ENCODE measurements at places on chromosomes 1 and 21.

- no peak for DNase-seq
These were observed 22.7 kb downstream of the DLGAP3 start for GRCh38 chr1:34906756-34907155.

DNA sequence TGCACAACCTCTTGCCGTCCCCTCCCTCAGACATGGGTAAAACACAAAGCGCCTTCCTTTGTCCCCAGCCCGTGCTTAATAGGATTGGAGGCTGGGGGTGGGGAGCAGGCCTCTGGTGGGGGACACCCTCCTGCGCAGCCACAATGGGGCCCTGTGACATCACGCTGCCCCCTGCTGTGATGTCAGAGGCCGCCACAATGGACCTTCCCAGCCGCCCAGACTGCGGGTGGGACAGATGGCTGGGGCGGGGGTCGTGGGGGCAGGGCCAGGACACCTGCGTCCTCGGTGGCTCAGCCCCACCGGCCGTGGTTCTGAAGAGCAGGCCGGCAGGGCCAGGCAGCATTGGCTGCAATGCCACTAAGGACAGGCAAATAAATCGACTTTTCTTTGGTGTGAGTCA lies 39.9 kb downstream of the EPHA2 start:
- DNase-seq: no peak

DNA sequence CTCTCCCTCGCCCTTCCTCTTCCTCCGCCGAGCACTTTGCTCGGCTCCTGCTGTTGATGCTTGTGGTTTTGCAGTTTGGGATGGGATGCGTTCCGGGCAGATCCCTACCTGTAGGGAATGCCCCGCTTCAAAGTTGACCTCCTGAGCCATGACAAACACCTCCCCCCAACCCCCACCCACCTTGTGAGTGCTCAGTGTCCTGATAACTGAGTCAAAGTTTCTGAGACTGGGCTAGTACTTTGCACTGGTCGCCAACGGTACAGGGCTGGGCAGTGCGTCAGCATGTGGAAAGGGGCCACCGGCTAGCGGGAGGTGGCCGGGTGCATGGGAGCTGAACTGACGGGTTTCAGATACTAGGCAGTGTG lies 771 bp downstream of the RABGAP1L start:
- peak; percentile 38 for DNase-seq

- DNase-seq: no peak
These were observed 510 bp upstream of the GNG5 start for GRCh38 chr1:84506729-84507453.

DNA sequence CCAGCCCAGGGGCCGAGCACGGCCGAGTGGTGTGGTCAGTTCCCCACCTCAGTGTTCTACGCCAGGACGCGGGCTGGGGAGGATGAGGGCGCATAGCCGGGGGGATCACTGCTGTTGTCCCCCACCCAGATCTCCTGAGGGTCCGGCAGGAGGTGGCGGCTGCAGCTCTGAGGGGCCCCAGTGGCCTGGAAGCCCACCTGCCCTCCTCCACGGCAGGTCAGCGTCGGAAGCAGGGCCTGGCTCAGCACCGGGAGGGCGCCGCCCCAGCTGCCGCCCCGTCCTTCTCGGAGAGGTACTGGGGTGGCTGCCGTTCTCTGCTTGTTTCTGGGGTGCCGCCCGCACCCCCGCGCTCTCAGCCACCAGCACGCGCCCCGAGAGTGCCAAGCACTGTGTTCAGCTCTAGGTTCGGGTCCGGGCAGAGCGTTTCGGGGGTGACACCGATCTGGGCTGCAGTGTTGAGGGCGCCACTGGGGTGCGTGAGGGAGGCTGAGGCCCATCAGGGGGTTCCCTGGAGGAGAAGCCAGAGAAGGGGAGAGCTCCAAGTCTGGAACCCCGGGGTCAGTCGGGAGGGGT lies 17.4 kb downstream of the SAMD11 start:
- no peak for DNase-seq

DNA sequence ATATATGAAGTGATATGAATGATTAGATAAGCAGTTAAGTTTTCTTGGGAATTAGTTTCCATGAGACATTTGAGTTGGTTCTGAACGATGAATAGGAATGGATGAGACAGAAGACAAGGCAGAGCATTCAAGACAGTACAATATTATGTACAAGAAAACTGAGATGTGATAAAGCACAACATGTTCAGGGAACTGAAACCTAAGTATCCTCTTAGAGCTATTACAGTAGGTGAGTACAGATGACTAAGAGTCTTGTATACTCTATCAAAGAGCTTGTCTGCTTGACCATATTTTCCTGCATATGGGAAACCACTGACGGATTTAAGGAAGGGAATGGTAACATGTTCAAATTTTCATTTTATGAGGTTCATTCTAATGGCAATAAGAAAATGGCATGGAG lies 61.6 kb downstream of the NME7 start:
- DNase-seq: no peak

GRCh38 chr1:234607109-234608024 lies 2.6 kb downstream of the IRF2BP2 start:
- peak; percentile 51 for DNase-seq

- DNase-seq: no peak
These were observed 10.9 kb downstream of the IER5 start for GRCh38 chr1:181099152-181100014.

DNA sequence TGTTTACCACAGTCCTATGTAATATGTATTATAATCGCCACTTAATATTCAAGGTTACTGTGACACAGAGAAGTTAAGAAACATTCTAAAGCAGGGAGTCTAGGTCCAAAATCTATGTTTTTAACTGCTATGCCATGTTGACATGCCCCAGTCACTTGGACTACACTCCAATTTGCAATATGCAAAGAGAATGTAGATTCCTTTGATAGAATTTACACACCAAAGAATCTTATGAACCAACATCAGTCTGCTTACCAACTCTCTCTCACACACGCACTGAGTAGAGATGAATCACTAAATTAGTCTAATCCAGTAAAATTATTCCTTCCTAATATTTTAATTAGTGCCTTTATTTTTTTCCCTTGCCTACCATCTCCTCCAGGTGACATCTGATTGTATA lies 266.2 kb downstream of the OLFM3 start:
- DNase-seq: no peak

DNA sequence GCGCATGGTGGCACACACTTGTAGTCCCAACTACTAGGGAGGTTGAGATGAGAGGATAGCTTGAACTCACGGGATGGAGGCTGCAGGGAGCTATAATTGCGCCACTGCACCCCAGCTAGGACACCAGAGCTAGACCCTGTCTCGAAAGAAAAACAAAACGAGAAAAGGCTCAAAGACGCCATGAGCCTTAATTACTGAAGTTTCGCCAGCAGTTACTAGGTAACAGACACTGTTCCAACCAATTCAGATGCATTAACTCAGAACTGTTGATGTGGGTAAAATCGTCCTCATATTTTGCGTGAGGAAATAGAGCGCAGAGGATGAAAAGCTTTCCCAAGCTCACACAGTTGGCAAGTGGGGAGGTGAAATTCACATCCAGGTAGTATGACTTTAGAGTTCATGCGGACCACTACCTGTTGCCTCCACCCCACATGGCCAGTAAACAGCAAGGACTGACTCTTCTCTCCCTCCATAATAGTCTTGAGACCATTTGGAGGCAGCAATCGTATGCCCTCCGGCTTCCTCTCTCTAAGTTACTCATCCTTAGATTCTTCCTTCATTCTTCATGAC lies 40.1 kb downstream of the INAVA start:
- no peak for DNase-seq

DNA sequence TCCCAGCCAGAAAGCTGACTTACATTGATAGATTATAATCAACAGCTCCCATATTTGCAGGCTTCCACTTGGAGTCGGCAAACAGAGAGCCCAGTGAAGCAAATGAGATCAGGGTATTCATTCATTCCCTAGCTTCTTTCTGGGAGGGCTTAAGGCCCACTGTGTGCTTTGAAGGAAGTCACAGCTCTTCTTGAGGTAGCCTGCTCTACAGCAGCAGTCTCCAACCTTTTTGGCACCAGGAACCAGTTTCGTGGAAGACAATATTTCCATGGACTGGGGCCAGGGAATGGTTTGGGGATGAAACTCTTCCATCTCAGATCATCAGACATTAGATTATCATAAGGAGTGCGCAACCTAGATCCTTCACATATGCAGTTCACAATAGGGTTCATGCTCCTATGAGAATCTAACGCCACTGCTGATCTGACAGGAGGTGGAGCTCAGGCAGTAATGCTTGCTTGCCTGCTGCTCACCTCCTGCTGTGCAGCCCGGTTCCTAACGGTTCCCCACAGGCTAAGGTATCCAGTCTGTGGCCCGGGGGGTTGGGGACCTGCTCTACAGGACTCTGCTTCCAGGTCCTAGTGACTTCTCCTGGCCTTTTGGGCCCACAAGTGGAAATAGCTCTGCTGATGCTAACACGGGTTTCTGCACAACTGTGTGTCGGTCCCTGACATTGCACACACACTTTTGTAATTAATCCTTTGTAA lies 13.7 kb upstream of the ADAM30 start:
- no peak for DNase-seq

GRCh38 chr1:84433258-84434080 lies 35.2 kb downstream of the DNASE2B start:
- DNase-seq: peak; percentile 38

GRCh38 chr21:16070207-16070651 lies 340.4 kb downstream of the USP25 start:
- DNase-seq: no peak

GRCh38 chr1:6220236-6220635 lies 14.3 kb downstream of the RNF207 start:
- no peak for DNase-seq

- no peak for DNase-seq
These were observed 53.4 kb upstream of the GJB5 start for GRCh38 chr1:34701326-34702060.

DNA sequence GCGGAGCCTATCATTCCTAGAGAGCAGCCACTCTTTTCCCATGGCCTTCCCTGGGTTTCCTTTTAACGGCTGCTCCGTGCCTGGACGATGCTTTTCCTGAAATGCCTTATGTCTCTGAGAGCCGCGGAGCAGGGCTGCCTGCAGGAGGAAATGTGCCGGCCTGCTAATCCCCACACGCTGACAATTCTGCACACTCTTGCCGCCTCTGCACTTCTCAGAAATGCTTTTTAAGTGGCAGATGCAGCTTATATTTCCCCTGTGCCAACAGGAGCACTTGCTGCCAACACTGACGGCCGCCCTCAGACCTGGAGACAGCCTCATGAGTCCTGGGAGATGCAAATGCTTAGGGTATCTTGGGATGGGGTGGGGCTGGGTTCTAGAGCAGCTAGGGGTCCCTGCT lies 253.2 kb downstream of the GRIK3 start:
- no peak for DNase-seq

GRCh38 chr1:217535601-217536377 lies 95.1 kb downstream of the GPATCH2 start:
- DNase-seq: no peak

- DNase-seq: no peak
These were observed 16.5 kb downstream of the NADK start for GRCh38 chr1:1761504-1762376.

- DNase-seq: no peak
These were observed 50.6 kb upstream of the LYST start for GRCh38 chr1:235917267-235917811.

- DNase-seq: no peak
These were observed 5.3 kb downstream of the PLXNA2 start for GRCh38 chr1:208238710-208239472.

GRCh38 chr1:33972676-33973395 lies 109.0 kb downstream of the HMGB4 start:
- DNase-seq: no peak

- DNase-seq: no peak
These were observed 18.3 kb downstream of the SORT1 start for GRCh38 chr1:109379422-109379821.

DNA sequence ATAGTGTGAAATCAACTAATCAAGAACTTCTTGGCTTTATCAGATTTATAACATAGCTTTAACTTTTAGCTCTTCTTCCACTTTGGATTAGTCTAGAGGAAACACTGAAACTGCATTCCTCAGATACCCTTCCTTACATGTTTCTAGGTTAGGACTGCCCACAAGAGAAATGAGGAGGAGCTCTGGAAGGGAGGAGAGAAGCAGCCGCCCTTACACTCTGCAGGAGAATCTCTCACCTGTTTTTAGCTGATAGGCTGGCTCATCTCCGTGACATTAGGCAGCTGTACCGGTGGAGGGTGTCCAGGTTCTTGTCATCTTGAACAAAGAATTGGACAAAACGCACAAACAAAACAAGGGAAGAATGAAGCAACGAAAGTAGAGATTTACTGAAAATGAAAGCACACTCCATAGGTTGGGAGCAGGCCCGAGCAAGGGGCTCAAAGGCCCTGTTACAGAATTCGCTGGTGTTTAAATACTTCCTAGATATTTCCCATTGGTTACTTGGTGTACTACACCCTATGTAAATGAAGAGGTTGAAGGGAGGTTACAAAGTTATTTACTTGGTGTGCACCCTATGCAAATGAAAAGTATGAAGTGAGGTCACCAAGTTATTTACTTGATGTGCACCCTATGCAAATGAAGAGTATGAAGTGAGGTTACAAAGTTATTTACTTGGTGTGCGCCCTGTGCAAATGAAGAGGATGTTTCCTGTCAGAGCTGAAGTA lies 524.9 kb upstream of the CHRM3 start:
- no peak for DNase-seq

DNA sequence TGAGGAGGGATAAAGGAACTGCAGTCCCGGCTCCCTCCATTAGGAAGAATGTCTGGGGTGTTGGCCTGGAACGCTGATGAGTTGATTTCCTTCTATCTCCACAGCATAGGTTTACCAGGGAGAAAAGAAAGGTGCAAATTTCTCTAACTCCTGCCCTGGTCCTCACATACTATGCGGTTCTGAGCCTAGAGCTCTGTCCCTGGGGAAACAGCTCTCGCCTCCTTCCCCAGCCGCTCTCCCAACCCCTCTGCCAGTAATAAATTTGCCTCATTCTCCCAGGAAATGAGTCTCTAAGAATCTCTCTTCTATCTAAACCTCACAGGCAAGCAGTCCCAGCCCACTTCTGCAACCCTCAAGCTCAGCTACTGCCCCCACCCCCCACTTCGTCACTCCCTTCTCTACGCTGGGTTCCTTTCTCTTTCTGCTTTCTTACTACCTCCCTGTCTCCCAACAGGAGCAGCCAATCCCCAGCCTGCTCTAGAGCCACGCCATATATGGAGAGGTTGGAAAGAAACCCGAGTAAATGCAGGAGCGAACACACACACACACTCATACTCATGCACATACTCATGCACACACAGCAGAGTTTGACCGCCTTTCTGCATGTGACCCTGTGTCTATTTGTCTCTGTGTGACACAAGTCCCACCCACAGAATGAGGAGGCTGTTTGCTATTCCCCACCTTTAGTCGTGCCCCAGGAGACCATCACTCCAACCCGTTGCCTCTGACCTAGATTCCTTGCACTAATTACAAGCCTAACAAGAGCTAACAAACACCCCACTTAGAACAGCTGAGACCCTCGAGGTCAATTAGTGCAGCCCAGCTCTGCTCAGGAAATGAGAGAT lies 13.4 kb downstream of the PLEKHO1 start:
- peak; percentile 77 for DNase-seq

- no peak for DNase-seq
These were observed 64.0 kb upstream of the CHRM3 start for GRCh38 chr1:239322369-239322768.

DNA sequence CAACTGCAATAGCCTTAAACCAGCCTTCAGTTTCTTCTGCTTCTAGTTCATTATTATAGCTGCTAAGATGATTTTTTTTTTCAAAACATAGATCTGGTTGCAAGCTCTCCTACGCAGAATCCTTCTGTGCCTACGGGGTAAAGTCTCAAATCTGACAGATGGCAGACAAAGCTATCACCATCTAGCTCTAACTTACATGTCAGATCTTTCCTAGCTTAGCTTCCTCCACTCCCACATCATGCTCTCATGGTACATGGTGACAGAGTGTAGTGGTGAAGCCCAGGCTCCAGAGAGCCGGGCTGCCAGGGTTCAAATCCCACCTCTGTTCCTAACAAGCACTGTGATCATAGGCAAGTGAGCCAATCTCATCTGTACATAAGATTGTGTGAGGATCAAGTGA lies 24.2 kb upstream of the GUCA2B start:
- no peak for DNase-seq
